ENCODE measurements at places on chromosomes 16 and 17.

GRCh38 chr17:80833952-80834892 is 157.4 kb upstream of the CHMP6 start:
- no peak for DNase-seq

- peak; percentile 74 for DNase-seq
Observed at GRCh38 chr16:59527206-59527997, 793.3 kb upstream of the GOT2 start.

GRCh38 chr17:65055280-65055707 is 1.2 kb downstream of the GNA13 start:
- DNase-seq: no peak

DNA sequence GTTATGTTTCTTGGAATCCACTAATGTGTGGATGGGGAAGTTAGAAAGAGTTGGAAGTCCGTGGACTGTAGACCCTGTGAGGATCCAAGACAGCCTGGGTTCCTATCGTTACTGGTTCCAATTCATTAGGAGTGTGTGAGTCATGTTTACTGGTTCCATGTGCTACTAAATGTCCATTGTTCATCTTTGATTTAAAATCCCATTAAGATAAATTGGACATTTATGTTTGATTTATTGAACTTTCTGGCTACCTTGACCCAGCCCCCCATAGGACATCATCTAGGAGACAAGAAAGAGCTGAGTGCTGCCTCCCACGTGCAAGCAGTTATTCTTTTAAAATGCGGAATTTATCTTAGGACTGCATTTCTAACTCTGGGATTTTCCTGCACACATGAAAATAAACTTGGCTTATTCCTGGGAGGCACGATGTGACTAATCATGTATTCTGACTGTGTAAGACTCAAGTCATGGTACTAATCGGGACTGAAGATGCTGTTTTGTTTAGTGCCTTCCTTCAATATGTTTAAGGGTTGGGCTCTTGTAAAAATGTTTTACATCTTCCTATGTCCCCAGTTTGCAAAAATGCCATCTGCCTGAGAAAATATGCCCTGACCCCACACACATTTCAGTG is 53.4 kb downstream of the RGS9 start:
- no peak for DNase-seq

DNA sequence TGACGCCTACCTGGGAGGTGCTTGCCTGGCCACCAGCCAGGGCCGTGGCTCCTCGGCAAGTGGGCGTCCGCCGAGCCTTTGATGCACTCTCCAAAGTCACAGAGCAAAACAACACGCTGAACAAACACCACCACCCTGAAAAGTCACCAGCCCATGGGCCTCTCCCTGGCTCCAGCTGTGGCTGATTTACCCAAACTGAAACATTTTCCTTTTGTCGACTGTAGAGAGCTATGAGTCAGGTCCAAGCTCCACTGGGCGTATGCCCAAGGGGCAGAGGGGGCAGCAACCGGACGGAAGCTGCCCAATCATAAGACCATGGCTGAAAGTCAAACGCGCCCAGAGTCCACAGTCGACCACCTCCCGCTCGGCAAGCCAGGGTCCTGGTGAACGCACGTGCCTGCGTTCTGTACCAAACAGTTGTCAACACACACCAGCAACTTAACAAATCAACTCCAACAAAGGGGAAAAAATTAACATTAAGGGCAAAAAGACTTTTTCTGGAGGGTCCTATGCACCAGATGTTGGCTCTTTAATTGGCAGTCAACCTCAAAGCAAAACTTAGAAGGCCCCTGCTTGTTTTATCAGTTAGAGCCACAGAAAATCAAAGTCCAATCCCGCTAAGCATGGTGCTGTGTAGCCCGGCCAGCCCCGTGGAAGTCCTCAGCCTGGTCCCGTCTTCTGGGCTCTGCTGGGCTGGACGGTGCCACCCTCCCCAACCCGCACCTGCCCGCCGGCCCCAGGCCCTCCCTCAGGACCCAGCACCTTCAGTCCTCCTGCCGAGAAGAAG is 47.3 kb downstream of the TBC1D16 start:
- no peak for DNase-seq

DNA sequence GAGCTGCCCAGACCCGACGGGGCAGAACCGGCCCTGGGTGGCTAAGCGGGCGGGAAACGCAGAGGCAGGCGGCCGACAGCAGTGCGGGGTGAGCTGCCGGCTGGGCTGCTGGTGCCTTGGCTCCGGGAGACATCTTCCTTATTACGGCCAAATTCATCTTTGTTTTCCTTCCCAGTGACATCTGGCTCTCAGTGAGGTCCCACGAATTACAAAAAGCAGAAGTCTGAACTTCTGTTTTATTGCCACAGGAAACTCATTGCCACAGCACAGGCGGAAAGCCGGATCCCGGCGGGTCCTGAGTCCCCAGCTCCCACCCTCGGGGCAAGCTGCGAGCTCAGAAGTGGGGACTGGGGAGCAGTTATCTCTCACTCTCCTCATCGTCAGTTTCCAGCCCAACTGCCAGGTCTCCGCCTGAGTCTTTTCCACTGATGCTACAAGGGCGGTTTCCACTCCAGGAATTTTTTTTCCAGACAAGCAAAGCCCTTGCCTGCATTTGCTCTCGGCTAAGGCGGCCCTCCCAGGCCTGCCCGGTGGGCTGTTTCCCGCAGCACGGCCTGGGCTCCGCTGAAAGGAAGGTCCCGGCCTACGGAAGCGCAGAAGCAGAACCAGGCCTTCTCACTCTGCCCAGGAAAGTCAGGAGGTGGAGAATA is 40.3 kb downstream of the CBFA2T3 start:
- DNase-seq: no peak

GRCh38 chr16:67329901-67330300 is 3.3 kb downstream of the LRRC36 start:
- no peak for DNase-seq

GRCh38 chr17:64509179-64509578 is 2.4 kb downstream of the CEP95 start:
- no peak for DNase-seq

DNA sequence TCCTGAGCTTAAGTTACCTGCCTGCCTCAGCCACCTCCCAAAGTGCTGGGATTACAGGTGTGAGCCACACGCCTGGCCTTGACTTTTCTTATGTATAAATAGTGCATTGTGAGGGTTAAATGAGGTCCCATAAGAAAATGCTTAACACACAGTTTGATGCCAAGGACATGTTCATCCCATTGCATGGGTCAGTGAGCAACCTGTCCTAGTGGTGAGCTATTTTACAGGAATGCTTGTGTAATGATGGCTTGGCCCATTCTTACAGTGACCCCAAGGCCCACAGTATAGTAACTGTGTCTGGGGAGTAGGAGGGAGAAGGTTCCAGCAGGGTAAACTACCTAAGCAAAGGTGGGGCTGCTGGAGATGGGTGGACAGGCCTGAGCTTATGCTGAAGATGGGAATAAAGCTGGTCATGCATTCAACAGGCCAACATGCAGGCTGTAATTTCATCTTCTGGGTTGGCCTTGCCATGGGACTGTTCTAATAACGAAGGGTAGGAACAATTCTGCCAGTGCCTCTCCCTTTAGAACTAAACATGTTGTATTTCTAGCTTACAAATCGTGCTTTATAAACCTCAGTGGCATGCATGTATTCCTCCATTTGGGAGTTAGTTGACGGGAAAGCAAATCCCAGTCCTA is 6.2 kb downstream of the ACSF2 start:
- DNase-seq: no peak

DNA sequence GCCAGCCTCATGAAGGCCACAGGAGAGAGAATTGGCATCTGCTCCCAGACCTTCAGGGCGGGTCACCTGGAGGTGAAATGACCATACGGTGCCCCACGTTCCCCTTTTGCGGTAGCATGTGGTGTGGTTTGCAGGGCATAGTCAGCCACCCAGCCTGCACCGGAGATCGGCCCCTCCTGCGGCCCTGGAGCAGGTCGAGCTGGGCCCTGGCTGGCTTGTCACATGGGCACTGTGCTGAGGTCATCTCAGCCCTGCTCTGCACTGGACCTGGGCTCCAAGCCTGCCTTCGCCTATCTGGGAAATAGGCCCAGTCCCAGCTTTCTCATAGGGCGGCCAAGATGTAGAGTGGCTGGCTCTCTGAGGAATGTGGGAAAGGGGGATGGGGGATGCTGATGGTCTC is 16.2 kb downstream of the GSE1 start:
- DNase-seq: no peak

GRCh38 chr17:81453712-81454111 is 58.5 kb downstream of the BAHCC1 start:
- DNase-seq: no peak

DNA sequence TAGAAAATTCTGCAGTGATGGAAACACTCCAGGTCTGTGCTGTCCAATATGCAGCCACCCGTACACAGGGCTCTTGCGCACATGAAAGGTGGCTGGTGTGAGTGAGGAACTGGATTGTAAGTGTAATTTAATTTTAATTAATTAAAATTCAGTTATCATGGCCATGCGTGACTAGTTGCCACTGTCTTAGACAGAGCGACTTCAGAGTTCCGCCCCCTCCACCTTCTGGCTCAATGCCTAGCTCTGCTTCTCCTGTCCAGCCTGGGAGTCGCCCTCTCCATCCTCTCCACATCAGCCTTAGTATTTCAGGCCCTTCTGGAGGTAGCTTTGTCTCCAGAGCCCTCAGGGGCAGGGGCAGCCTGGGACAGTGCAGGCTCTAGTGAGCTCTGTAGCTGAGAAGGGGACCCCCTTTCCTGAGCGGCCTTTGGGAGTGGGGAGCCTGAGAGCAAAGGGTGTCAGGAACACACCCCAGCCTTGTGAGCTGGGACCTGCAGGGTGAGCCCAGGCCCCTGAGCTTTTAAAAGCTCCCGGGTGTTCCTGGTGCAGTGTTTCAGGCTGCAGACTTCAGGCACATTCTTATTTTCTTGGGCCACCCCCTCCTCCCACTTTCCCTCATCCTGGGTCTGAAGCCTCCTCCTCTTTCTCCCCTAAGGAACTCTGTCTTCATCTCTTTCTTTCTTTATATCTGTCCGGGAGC is 99.4 kb downstream of the IRF8 start:
- DNase-seq: no peak

DNA sequence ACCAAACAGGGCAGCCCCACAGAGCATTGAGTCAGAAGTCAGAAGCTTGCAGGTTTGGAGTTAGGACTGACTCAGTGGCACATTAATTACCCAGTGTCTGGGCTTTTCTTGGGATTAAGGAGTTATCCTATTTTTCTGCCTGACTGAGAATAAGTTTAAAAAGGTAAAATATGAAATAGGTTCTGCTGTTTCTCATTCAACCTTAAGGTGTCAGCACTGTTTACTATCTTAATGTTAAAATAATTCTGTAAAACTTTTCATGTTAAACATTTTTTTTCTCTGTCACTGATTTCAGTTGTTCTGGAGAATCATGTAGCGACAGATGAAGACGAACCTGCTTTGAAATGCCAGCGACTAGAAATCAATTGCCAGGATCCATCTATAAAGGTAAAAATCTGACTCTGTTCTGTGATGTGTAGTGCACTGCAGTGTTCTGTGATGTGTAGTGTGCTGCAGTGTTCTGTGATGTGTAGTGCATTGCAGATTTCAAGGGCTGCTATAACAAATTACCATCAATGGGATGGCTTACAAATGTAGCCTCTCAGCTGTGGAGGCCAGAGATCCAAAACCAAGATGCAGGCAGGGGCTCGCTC is 128.0 kb downstream of the LAT start:
- DNase-seq: no peak

DNA sequence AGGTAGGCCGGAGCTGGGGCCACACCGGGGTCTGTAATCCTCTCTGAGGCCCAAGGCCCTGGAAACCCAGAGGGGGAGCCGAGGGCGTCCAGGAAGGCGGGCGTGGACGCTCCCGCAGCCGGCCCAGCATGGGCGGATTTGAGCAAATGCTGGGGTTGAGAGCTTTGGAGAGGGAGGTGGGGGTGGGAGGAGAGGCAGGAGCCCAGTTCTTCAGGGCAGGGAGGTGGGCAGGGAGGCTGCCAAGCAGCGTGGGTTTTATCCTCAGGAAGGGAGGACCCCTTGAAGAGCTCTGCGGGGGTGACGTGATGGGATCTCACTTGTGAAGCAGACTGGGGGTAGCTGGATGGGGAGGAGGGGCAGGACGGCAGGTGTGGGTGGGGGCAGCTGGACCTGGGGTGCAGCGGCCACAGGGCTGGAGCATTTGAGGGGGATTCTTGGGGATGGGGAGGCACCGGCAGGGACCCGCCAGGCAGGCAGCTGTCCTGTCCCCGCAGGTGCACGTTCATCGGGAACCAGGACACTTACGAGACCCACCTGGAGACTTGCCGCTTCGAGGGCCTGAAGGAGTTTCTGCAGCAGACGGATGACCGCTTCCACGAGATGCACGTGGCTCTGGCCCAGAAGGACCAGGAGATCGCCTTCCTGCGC is 17.2 kb downstream of the TRAF7 start:
- no peak for DNase-seq

DNA sequence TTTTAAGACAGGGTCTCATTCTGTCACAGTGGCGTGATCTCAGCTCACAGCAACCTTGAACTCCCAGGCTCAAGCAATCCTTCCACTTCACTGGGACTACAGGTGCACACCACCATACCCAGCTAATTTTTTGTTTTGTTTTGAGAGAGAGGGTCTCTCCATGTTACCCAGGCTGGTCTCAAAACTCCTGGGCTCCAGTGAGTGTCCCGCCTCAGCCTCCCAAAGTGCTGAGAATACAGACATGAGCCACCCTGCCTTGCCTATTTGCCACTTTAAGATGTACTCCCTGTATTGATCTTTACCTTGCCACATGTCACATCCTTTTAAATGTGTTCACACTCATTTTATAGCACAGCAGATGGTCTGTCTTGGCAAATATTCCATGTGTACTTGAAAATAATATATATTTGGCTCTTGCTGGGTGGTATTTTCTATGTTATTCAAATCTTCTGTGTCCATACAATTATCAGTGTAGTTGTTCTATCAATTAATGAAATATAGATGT is 50.5 kb downstream of the VMP1 start:
- DNase-seq: no peak

GRCh38 chr16:20905576-20905975 is 5.0 kb downstream of the LYRM1 start:
- no peak for DNase-seq

DNA sequence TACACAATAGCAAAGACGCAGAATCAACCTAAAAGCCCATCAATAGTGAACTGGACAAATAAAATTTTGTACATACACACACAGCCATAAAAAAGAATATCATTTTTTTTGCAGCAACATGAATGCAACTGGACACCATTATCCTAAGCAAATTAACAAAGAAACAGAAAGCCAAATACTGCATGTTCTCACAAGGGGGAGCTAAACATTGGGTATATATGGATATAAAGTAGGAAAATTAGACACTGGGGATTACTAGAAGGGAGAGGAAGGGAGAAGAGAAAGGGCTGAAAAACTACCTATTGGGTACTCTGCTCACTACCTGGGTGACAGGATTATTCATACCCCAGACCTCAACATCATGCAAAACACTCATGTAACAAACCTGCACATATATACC is 28.2 kb downstream of the ADAMTS18 start:
- no peak for DNase-seq
